ENCODE measurements at places on chromosomes 4 and X.

DNA sequence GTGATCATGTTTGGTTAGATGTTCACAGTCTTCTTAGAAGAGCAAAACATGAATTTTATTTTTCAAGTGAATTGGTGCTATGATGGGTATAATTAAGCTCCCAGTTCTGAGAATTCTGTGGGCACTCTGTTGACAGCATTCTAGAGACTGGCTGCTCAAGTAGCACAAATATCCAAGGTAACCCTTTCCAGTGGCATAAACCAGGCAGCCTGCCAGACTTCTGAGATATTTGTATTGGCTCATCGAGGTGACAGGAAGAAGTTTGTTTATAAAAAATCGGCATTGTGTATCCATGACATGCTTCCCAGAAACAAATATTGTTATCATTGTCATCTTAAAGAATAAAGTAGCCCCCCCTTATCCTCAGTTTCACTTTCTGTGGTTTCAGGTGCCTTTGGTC lies 28.3 kb downstream of the LANCL3 start:
- no peak for DNase-seq

- no peak for DNase-seq
Observed at GRCh38 chr4:105241451-105241850, 94.8 kb downstream of the TET2 start.

GRCh38 chr4:78002260-78002659 lies 54.9 kb upstream of the FRAS1 start:
- no peak for DNase-seq

GRCh38 chr4:115145393-115146160 lies 32.2 kb upstream of the NDST4 start:
- no peak for DNase-seq

DNA sequence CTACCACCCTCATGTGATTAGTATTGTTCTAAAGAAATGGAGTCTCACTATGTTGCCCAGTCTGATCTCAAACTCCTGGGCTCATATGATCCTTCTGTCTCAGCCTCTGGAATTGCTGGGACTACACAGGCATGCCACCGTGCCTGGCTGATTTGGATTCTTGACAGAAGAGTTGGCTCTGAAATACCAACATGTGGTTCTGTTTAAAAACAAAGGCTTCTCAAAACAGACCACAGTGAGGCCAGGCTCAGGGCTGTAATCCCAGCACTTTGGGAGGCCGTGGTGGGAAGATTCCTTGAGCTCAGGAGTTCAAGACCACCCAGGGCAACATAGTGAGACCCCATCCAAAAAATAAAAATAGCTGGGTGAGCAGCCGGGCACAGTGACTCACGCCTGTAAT lies 126.7 kb downstream of the DHRSX start:
- DNase-seq = no peak

- no peak for DNase-seq
Observed at GRCh38 chrX:87583679-87584078, 66.1 kb downstream of the KLHL4 start.

DNA sequence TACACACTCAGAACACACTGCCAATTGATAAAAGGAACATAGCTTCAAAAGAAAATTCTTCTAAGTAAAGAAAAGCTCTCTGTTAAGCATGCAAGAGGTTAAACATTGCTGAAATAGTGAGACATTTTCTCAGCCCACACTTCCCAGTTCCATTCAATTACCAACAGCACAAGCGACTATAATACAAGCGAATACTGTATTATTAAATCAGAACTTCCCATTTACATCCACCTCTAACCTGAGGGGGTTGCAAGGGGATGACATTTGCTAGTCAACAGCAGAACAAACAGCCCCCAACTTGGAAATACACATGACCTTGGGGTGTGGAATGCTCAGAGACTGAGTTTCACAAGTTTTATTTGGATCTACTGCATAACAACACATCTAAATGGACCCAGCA lies 1.1 kb downstream of the FSTL5 start:
- no peak for DNase-seq

- DNase-seq = no peak
Observed at GRCh38 chr4:183455431-183456195, 11.2 kb downstream of the CDKN2AIP start.

- no peak for DNase-seq
Observed at GRCh38 chrX:132216283-132216682, 3.0 kb downstream of the RAP2C start.

DNA sequence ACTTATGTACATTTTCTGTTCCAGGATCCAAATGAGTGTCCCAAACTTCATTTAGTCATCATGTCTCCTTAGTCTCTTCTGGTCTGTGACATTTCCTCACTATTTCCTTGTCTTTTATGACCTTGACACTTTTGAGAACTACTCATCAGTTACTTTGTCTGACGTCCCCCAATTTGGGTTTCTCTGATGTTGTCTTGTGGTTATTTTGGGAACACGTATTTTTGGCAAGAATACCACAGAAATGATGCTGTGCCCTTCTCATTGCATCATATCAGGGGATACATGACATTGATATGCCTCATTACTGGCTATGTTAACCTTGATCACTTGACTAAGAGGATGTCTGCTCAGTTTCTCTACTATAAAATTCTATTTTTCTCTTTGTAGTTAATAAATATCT lies 308.8 kb downstream of the ZNF674 start:
- DNase-seq = no peak

DNA sequence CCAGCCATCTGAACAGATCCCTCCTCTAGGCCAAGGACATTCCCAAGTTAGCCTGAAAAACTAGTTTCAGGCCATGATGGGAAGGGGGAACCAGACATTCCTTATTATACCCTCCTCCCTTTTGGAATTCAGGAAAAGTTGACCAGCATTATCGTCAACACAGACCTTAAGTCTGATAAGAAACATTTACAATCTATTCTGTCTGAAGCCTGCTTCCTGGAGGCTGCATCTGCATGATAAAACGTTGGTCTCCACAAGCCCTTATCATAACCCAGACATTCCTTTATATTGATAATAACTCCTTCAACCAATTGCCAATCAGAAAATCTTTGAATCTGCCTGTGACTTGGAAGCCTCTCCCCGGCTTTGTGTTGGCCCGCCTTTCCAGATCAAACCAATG lies 44.3 kb downstream of the EFHC2 start:
- no peak for DNase-seq

DNA sequence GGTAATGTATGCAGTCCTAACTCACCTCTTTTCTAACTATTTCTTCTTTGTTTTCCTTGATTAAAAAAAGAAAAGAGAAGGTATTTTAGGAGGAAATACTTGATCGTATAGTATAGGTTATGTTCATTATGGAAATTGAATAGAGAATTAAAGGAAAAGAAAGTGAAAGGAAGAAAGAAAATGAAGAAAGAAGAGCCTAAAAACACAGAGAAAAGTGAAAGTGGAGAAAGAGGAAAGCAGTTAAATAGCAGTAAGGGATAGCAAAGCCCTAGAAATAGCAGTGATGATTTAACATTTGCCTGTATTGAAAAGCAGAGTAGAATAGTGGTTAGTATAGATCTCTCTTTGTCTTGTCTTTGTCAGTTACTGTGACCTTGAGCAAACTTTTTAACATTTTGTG lies 37.0 kb downstream of the MRPL1 start:
- DNase-seq = no peak

DNA sequence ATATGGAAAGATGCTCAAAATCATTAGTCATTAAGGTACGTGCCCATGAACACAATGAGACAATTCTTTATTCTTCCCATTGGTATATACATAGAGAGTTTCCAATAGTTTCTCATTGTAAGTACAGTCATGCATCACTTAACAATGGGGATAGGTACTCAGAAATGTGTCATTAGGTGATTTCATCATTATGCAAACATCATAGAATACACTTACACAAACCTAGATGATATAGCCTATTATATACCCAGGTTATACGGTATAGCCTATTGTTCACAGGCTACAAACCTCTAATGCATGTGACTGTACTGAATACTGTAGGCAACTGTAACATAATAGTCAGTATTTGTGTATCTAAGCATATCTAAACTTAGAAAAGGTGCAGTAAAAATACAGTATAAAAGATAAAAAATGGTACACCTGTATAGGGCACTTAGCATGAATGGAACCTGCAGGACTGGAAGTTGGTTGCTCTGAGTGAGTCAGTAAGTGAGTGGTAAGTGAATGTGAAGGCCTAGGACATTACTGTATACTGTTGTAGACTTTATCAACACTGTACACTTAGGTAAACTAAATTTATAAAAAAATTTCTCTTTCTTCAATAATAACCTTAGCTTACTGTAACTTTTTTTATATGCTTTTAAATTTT lies 49.6 kb downstream of the KLHL13 start:
- no peak for DNase-seq

DNA sequence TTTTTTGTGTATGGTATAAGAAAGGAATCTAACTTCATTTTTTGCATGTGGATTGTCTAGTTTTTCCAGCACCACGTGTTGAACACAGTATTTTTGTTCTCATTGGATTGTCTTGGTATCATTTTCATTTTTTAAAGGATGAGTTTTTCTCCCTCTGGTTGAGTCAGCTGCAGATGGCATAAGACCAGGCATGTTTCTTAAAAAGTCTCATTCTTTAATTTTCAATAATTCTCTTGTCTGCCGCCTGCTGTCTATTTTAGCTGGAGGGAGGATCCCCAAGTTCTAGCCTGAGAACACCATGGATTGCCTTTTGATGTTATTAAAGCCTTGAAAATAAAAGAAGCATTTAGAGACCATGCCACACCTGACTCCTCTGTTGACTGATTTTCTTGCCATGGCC lies 263.8 kb downstream of the ARHGAP24 start:
- DNase-seq = no peak

DNA sequence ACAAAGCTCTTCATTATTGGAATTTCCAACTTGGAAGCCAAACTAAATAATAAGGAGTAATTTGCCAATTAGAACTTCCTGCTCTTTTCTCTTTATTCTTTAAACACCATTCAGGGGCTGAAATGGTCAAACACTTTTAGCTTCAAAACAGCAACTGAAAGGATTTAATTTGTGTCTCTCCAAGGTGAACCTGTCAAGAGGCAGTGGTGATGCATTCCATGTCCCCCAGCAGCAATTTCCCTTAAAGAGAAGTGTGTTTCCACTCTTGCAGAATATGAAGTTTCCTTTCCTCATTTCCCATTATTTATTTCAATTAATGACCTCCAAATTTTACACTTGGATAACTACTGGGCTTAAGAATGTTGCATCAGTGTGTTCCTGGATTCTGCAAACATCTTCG lies 156.0 kb downstream of the COL25A1 start:
- DNase-seq = no peak

DNA sequence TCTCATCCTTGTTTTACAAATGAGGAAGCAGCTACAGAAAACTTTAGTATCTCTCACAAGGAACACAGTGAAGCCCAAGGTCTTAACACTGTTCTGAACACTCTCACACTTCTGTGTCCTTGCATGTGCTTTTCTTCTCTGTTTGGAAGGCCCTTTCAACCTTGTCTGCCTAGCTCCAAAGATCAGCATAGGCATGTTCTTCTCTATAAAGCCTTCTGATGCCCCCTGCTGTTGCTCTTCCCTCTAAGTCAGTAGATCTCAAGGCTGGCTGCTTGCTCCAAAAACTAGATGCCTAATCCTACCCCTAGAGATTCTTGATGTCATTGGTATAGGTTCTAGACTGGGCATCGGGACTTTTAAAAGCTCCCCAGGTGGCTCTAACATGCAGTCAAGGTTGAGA lies 5.9 kb downstream of the APOO start:
- no peak for DNase-seq

DNA sequence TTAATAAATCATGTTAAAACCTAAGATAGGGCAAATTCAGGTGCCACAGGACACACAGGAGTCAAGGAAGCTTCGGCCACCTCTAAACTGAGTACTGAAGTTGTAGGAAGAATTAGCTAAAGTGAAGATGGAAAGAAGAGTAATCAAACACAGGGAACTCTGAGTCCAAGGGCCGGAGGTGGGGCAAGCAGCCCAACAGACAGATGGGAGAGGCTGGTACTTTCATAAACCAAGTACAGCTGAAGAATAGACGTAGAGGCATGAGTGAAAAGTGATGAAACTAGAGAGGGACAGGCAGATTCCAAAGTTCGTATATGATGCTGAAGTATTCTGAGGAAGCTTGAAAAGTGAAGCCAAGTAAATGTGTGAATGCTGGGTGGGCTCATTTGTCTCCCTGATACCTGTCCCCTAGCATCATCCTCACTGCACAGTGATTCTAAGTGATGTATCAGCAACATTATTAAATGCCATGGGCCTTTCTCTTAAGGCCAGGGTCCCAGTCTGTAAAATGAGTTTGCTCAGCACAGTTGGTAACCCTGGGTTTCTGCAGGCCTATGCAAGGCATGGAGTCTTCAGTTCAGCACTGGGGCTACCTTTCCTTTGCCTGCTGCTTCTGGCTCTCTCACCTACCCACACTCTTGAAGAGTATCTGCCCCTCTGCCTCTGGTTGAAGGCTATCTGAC lies 203.3 kb downstream of the NR3C2 start:
- no peak for DNase-seq

- DNase-seq = peak; percentile 31
Observed at GRCh38 chr4:78058591-78059523, 1.7 kb downstream of the FRAS1 start.

- DNase-seq = no peak
Observed at GRCh38 chr4:158786121-158786601, 17.3 kb downstream of the FNIP2 start.

GRCh38 chr4:187090401-187090800 lies 366.7 kb upstream of the FAT1 start:
- no peak for DNase-seq

- no peak for DNase-seq
Observed at GRCh38 chr4:142719854-142720541, 126.1 kb downstream of the INPP4B start.

DNA sequence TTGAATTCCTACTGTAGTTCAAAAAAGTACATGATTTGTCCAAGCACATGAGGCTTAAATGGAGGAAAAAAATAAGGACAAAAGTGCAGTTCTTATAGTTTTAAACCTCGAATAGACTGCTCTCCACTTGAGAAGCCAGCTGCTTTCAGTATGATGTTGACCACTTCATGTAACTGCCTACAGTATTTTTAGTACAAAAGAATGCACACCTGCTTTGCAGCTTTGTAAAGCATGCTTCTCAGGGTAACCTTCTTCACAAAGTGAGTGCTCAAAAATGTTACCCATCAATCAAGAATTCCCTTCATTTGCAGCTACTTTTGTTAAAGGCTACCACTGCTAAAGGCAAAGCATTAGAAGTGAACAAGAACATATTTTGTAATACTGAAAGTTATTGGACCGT lies 83.4 kb upstream of the FAM47B start:
- no peak for DNase-seq

- DNase-seq = no peak
Observed at GRCh38 chr4:176339936-176340761, 20.4 kb downstream of the SPCS3 start.

DNA sequence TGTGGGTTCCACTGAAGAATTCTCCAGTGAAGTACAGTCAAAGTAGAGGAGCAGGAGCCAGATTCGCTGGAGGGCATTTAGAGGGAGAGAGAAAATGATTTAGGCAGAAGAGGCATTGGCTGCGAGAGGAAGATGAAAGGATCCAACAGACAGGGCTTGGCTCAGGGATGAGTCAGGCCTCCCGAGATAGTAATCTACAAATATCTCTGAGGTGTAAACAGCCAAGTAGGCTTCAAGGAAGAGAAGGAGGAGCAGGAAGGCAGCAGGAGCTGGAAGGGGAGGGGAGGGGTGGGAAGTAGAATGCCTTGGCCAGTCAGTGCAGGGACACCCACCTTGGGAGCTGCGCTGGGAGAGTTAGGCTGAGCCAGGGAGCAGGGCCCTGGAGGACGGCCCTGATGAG lies 55.5 kb downstream of the PJA1 start:
- DNase-seq = no peak

GRCh38 chr4:80309294-80310004 lies 26.1 kb upstream of the CFAP299 start:
- no peak for DNase-seq

GRCh38 chrX:10851809-10852208 lies 231.4 kb upstream of the MID1 start:
- DNase-seq = no peak
